ENCODE measurements at places on chromosomes 6 and 20.

DNA sequence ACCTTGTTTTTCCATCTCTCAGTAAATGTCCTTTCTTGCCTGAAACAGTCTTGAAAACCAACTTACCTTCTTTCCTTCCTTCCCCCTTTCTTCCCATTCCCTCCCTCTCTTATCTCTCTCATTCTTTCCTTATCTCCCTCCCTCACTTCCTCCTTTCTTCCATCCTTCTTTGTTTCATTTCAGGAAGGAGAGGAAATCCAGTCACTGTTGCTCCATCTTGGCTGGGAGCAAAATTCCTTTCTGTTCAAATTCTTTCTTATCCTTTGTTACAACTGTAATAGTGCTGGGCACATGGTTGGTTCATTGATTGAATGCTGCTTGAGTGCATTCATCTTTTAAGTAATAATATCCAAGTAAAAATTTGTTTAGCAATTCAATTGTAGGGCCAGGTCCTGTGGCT is 17.4 kb upstream of the TCP11 start:
- no peak for DNase-seq

GRCh38 chr20:32332614-32333013 is 25.5 kb upstream of the ASXL1 start:
- DNase-seq = no peak

DNA sequence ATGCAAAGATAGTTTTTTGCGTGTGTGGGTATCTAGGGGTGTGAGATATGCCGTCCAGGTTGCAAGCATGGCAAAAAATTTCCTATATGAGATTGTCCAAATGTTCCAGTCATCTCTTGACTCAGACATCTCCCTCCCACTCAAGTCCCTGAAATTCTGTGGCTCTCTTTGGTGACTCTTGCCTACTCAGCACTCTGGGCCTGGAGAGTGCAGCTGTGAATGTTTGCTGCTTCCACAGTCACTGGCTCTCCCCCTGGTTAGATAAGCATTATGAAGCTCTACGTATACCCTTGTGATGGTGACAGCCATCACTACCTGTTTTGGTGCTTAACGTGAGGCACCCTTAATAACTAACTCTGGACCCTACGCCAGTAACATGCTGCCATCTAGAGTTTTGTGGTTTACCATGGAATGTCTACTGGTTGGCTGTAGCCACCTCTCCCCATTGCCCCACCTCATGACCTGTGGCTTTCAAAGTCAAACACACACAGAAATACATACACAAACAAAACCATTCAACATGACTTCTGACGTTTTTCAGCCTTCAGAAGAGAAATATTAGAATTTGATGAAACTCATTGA is 621.9 kb upstream of the CITED2 start:
- no peak for DNase-seq

GRCh38 chr20:33753763-33754162 is 22.0 kb downstream of the ZNF341 start:
- no peak for DNase-seq

DNA sequence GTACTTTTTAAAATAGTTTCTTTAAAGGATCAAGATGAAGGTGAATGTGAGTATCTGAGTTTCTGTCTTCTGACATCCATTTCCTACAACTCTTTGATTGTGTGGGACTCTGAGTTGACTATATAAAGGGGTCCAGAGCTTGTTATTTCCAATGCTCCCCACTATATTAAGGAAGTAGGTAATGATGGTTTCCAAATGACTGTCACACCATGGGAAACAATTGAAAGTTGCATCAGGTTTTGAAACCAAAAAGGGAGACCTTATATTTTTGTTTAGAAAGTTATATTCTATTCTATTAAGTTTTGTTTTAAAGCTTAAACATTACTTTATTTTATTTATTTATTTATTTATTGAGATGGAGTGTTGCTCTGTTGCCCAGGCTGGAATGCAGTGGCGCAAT is 11.2 kb downstream of the CASS4 start:
- DNase-seq = no peak

GRCh38 chr6:145798530-145798929 is 16.1 kb downstream of the FBXO30 start:
- no peak for DNase-seq

- DNase-seq = no peak
Observed at GRCh38 chr20:12372557-12372956, 454.9 kb downstream of the BTBD3 start.

- no peak for DNase-seq
Observed at GRCh38 chr6:38495518-38495917, 144.2 kb downstream of the BTBD9 start.

DNA sequence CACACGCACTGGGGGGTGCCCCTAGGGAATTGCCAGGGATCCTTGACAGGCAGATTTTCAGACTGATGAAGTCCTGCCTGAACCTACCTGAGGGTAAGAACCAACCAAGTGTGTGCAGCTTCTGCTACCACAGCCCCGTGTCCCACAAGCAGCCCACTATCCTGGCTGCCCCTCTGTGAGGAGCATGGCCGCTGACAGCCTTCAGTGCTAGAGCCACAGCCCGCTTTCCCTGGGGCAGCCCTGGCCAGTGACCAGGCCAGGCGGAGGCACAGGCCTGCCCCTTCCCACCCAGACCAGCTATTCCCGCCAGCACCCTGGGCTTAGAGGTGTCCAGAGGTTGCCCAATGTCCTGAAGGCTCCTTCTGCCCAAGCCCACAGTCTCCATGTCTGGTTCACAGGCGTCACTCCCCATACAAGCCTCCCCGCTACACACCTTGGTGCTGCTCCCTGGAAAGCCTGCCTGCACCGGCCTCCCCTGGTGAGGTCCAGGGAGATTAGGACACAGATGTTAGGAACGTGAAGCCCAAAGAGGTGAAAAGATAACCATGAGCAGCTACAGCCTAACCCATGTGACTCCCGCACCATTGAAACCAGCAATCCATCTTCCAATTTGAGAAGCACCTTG is 207.0 kb downstream of the SYNDIG1 start:
- no peak for DNase-seq

DNA sequence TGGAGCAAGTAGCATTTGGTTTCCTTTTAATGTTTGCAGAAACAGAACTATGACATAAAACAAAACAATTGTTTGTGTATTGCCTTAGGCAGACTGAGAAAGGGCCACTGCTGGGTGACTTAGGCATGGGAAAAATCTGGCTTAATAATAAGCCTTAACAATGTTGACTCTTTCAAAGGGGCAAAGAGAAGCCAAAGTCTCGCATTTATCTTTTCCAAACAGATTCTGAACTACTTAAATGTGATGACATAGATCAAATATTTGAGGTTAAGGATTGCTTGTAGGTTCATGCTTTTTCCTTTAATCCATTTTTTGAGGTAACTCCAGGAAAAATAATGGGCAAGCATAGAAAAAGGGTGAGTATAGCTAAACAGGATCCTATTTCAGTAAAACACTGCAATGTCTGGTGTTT is 39.6 kb downstream of the ADAT2 start:
- no peak for DNase-seq

GRCh38 chr20:59850018-59850641 is 83.3 kb downstream of the SYCP2 start:
- DNase-seq = no peak

DNA sequence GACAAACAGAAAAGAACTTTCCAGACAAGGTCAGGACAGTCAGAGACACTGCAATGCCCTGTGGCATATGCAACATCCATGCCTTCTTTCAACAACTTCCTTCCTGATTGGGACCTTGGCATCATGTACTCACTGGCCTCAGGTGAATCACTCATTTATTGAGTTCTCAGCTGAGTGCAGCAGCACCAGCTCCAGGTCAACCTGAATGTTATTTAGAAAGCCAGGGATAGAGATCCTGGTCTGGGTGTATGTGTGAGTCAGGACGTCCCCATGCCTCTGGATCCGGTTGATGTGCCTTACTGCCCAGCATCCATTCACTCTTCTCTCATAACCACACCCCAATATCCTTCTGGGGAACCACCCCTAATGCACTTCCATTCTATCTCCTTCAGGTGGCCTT is 54.4 kb downstream of the SNRNP48 start:
- no peak for DNase-seq

DNA sequence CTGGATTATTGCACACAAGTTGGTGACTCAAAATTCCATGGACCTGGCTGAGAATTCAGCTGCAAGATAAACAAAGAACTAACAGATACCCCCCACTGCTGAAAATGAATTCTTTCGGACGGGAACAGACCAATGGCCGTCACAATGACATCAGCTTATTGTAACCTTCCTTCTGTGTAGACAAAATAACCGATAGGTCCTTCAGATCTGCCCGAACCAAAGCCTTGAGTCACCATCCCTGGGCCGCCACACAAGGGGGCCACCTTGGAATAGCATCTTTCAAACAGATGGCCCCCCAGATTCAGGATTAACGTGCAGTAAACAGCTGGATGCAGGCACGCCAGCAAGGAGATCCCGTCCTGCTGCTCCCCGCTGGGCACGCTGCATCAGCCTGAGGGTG is 214.0 kb upstream of the EXOC2 start:
- DNase-seq = no peak

DNA sequence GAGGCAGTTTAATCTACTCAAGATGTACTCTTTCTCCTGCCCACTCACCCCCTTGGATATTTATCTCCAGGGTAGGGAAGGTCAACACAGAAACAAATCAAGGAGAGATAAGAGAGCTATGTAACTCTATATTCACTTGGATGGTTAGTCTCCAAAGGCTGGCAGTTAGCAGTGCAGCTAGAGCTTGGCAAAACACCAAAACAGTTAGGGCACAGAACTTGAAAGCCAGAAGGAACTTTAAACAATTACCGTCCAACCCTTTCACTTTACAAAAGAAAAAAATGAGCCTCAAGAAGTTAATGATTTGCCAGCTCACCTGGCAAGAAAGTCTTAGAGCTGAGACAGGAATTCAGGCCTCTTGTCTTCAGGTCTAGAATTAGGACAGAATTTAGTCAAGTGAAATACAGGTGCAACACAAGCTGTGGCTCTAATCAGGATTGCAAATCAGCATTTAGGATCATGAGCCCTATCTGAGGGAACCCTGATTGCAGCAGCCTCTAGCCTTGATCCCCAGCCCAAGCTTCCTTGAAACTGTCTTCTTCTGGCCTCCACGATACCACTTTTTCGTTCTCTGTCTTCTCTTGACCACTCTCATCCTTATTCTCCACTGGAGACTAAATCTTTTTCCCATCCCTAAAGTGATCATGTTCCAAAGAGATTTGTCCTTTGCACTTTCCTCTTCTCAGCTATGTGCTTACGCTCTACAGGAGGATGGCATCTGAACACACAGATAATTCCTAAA is 14.9 kb downstream of the NEDD9 start:
- no peak for DNase-seq

DNA sequence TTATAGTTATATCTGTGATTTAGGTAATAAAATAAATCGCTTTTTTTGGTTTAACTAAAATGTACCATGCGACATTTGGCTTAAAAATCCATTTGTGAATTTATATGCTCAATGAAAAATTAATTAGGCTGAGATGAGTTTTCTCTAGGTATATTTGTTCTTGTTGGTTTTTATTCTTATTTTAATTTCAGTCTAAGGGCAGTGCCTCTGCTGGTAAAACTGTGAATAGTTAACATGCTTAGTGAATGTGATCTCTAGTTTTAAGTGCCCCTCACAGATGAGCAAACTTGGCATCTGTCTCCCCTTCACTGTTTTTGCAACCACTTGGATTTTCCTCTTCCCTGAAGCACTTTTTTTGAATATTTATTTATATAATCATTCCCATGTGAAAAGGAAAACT is 822.7 kb downstream of the GRIK2 start:
- DNase-seq = no peak

DNA sequence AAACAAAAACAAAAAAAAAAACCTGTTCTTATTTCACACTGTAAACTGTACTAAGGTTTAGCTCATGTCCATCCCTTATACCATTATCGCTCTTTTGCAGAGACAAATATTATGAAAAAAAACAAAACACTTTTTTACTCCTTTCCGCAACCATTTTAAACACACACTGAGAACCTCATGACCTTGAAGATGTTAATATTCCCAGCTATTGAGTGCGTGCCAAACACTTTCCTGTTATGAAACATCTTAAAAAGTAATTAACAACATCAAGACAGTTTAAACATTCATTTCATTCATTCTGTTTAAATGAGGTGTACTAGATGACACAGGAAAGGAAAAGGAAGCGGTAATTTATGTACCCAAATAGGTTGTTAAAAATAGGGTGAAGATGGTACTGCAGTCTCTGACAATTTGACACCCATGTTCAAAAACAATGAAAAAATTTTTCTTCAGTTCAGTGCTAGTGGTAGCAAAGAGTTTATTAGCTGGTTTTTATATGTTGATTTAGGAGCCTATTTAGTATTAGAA is 3.9 kb upstream of the ARHGAP18 start:
- no peak for DNase-seq

DNA sequence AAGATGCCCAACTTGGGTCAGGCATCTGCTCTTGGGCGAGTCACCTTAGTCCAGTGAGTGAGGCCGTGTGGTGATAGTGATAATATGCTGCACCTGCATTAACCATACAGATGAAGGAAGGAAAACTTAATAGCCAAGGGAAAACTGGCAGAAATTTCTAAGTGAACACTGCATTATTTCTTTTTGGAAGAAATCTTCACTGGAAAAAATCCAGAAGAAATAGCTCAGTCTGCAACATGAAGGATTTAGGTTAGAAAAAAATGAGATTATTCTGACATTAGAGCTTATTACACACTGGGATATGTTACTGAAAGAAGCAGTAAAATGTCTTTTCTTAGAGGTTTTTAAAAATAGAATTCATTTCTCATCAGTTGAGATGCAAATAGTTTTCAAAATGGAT is 947.3 kb downstream of the KIF16B start:
- DNase-seq = no peak

GRCh38 chr6:170017603-170018320 is 266.3 kb downstream of the ERMARD start:
- DNase-seq = no peak

DNA sequence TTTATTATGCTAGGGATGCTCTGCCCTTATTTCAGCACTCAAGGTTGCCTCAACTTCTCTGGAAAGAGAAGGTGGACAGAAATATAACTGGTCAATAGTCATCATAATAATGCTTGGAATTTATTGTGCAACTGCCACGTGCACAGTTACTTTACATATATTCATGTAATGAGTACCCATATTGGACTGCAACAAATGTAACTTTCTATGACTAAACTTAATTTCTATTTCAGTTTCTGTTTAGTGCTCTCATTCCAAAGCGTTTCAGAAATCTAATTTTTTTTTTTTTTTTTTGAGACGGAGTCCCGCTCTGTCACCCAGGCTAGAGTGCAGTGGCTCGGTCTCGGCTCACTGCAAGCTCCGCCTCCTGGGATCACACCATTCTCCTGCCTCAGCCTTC is 28.3 kb upstream of the CD83 start:
- no peak for DNase-seq

GRCh38 chr6:20115246-20115980 is 96.9 kb downstream of the MBOAT1 start:
- DNase-seq = no peak

DNA sequence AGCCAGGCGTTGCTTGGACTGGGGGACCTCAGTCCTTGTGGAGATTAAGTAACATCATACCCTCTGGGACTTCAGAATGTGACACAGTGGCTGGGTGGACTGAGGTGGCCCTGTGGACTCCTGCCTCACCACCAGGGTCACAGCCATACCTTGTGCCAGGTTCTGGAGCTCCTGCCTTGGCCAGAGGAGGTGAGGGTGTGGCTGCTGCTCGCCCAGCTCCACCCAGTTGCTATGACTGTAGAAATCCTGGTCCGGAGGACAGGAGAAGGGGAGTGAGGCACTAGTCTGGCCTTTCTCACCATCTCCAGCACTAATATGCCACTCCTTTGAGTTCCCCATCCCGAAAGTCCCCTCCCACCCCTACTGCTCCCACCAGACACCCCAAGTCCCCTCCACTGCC is 1.9 kb downstream of the VWA7 start:
- DNase-seq = no peak
